Psoas muscle (tissue), 8 donors: ENCODE measurements at places on chromosomes 4 and X. TPM values are rescaled to one million over a fixed set of nuclear protein-coding genes. Genes with fewer than 3 reads are reported as not detected.

DNA sequence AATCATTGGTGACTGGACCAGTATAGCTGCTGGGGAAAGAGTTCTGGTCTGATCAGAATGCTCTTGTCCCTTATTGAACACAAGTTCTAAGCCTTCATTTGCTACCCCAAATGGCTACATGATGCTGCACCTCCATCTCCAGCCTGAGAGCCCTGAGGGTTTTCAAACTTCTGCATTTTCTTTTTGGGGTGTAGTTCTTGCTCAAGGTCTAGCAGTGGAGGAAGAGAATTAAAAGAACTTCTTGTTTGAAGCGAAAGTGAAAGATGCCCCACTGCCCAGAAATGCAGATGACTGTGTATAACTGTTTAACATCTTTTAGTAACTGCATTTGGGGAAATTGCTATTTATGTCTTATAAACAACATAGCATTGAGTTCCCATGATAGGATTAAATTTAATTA, 38.5 kb downstream of the LAMTOR3 start:
- no peak for DNase-seq

Gene BEX5
- polyA plus RNA-seq: 0.19 TPM

DNA sequence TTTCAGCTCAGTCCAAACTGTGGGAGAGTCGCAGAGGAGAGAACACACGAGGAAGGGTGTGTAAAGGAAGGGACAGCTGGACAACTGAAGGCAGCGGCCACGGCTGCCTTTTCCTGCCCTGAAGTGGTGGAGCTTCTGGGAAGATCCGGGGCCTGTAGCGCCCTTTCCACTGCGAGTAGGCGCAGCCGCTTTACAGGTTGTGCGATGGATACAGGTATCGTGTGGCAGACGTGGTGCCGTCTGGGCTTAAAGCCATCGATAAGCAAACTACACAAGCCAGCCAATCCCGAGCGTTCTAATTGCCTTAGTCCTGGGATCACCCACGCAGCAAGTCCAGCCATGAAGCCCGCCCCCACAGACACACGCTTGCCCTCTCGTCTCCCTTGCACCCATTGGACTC, 15.4 kb downstream of the NKX6-1 start:
- no peak for DNase-seq

- DNase-seq: no peak
These were observed 17.6 kb downstream of the UNC5C start for GRCh38 chr4:95531141-95531540.

DNA sequence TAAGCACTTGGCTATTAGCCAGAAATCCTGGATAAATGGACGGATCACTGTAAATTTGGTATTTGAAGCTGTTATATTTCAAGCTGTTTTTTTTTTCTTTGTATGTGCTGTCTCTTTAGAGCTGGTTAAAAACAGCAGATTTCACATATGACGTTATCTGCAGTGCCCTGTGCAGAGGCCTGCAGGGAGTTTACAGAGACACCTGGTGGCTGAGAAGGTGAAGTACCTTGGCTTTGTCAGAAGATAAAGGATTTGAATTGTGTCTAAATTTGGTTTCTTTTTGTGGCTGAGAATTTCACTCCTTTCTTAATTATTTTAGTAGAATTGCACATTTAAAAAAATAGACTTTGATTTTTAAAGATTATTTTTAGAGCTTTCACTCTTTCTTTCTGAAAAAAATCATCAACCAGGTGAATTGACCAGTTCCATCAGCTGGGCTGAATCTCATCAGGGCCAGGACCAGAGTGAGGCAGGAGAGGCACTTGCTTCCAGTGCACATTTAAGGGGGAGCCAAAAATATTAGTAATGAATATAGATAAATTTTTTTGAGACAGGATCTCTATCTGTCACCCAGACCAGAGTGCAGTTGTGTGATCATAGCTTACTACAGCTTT, 9.6 kb upstream of the CHRNA9 start:
- no peak for DNase-seq

GRCh38 chr4:17531538-17532285, 16.7 kb downstream of the CLRN2 start:
- no peak for DNase-seq

GRCh38 chr4:120348521-120348920, 281.9 kb upstream of the MAD2L1 start:
- no peak for DNase-seq

Gene CYLC1
- polyA plus RNA-seq: not detected

GRCh38 chr4:145482209-145483037, 770 bp downstream of the SMAD1 start:
- peak; percentile 73 for DNase-seq

Gene DGAT2L6
- not detected for polyA plus RNA-seq

GRCh38 chr4:472881-473569, 25.9 kb downstream of the ZNF721 start:
- DNase-seq: no peak

DNA sequence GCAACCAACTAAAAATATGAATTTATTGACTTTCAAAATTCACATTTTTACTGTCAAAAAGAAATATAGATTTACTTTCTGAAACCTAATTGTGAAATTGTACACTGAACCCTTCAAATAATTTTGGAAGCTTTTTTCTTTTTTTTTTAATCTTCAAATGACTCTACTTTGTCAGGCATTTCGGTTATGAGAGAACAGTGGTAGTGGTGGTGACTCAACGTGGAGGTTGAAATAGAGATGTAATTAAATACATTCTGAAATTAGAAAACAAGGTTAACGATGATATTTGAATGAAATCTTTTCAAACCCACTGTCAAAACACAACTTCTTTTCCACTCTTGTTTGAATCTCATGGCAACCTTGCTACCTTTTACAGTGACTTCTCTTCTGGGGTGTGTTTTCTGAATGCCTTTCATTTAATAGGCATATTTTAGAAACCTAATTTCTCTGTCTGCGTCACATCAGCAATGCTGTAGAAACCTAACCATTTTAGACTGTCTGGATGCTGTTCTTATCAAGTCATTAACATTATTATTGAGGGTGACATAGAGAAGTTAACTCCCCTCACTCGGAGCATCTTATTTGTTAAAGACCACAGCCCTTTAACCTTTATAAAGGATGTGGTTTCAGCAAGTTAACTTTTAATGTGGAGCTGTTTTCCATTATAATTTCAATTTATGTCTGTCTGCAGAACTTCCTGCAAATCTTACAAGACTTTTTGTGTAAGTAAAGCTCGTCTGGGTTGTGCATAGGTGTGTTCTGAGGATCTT, 136.8 kb downstream of the PCDH7 start:
- no peak for DNase-seq

DNA sequence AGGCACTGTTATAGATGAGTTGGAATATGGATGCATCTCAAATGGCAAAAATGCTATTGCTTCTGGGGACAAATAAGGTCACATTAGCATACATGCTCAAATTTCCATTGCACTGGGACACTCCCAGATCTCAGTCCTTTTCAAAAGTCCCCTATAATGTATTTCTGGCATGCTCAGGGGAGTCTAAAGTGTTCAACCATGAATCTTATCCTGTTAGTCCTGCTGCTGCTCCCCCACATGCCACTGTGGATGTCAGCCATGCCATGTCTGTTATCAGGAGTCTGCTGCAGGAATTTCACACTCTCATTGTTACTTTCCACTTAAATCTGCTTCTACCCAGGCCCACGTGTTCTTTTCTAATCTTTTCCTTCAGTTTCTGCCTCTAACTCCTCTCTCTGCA, 1000.6 kb downstream of the CCSER1 start:
- no peak for DNase-seq

DNA sequence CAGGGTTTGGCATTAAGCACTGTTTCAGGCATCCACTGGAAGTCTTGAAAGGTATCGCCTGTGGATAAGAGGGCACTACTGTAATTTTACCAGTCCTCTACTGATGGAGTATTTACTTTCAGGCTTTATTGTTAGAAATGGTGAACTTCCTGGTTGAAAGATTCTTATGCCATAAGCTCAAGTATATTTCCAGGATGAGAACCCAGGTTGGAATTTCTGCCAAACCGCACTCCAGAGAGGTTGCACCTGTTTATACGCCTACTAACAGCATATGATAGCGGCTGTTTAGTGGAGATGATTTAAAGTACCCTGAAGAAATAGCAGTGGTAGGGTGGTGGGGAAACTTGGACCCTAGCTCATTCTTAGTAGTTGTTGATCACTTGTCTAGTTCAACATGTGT, 9.9 kb downstream of the FNIP2 start:
- DNase-seq: no peak

Gene PAGE2
- not detected for polyA plus RNA-seq

- DNase-seq: no peak
These were observed 135.2 kb upstream of the RASGEF1B start for GRCh38 chr4:81606801-81607501.

Gene NUP62CL
- 0.18 TPM for polyA plus RNA-seq

Gene SFRP2
- polyA plus RNA-seq: 2.2 TPM

- no peak for DNase-seq
These were observed 5.7 kb upstream of the MPC1L start for GRCh38 chrX:40617566-40617965.

DNA sequence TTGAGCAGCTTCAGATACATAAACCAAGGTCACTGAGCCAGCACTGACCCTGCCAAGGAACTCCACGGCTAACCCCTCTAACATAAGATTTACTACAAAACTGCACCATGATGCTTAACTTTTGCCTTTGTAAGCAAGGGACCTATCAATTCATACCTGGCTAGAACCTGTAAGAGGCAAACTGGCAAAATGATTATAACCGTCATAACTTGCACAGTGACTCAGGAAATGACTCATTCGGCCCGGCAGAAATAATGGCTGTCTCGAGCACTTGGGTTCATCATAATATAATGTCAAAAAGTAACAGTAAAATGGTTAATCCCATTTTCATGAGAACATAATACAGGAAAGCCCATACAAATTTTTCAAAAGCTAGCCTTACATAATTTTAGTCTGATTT, 17.2 kb downstream of the RASGEF1B start:
- no peak for DNase-seq

Gene LINC00632
- 0.06 TPM for polyA plus RNA-seq

GRCh38 chr4:40454816-40455215, 119.7 kb downstream of the CHRNA9 start:
- no peak for DNase-seq

GRCh38 chrX:38028300-38028699, 21.9 kb downstream of the SYTL5 start:
- no peak for DNase-seq

GRCh38 chrX:153689654-153690465, 2.1 kb downstream of the SLC6A8 start:
- DNase-seq: no peak

DNA sequence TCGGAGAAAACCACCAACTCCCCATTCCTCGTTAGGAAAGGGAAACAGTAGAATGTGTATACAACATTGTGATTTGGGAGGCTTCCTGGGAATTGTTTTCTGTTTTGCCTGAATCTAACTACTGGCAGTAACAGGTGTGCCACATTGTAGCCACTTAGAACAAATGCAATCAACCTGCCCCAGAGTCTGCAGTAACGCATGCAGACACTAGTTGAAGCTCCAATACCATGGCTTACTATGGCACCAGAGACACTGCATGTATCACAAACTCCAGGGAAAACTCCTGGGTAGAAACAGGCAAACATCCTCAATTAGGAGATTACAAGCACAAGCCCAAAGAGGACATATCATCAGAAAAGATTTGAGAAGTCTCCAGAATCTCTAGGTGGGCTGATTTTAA, 154.2 kb upstream of the NEIL3 start:
- DNase-seq: no peak

GRCh38 chrX:5915783-5916182, 312.9 kb downstream of the NLGN4X start:
- DNase-seq: no peak

GRCh38 chr4:111937368-111937767, 207.9 kb upstream of the FAM241A start:
- DNase-seq: no peak

Gene VCX
- polyA plus RNA-seq: not detected

GRCh38 chr4:54657551-54658251, at the start of gene KIT:
Gene KIT, plus strand, starts transcription at chr4:54657957. Its CDS starts 58 bp downstream, at chr4:54658015.
- DNase-seq: peak; percentile 34

Gene MAOB
- 13.0 TPM for polyA plus RNA-seq

DNA sequence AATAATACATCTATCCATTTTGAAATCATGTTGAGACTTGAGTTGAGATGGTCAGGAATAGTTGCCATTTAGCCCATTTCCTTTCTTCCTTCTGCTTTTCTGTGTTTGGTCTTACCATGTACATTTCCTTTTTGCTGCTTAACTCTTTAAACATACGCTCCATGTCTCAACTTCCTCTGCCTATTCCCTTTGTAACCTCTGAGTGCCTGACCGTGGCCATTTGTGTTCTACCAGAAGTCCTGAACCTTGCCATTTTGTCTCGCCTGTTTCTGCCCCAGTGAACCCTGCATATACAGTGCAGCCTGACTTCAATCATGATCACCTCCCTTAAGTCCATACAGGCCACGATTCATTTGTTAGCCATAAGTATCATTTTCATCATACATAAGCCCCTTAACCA, 169.0 kb downstream of the RAPGEF2 start:
- no peak for DNase-seq

Gene DUSP21
- polyA plus RNA-seq: not detected

- no peak for DNase-seq
These were observed 36.3 kb downstream of the PKD2 start for GRCh38 chr4:88043586-88044340.

Gene TIMM8A
- polyA plus RNA-seq: 11.0 TPM

DNA sequence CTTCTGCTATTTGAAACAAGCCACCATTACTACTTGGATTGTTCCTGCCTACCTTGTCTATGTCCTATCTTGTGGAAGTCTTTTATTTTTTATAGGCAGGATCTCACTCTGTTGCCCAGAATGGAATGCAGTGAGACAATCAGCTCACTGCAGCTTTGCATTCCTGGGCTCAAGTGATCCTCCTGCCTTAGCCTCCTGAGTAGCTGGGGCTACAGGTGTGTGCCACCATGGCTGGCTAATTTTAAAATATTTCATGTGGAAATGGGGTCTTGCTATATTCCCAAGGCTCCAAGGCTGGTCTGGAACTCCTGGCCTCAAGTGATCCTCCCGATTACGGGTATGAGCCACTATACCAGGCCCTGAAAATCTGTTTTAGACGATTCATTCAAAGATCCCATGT, 7.6 kb downstream of the RPS3A start:
- no peak for DNase-seq
